Psoas muscle (tissue), 8 donors: ENCODE measurements at places on chromosomes 12 and 14. TPM values are rescaled to one million over a fixed set of nuclear protein-coding genes. Genes with fewer than 3 reads are reported as not detected.

- no peak for DNase-seq
Measured at GRCh38 chr12:11981121-11981733, 89.5 kb upstream of the BCL2L14 start.

GRCh38 chr14:37697489-37698121 is 102.2 kb downstream of the TTC6 start:
- DNase-seq = no peak

DNA sequence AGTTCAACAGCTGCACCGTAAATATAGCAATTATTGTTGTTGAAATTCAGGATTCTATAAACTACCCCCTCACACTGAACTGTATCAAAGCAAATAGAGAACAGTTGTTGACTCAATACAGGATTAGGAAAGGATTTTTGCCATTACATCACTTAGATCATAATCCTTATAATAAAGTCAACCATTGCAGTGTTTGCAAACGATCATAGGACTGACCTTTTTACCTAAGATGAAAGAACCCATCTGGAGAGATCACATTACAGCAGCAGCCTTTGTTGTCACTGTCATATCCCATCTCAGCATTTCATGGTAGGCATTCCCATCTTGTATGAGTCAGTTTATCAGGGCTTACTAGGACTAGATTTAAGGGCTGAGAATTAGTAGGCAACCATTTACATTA is 96.1 kb downstream of the IPO8 start:
- DNase-seq = no peak

GRCh38 chr14:99818503-99819036 is 25.4 kb downstream of the EML1 start:
- no peak for DNase-seq

GRCh38 chr14:42965512-42965911 is 1358.8 kb downstream of the LRFN5 start:
- no peak for DNase-seq

DNA sequence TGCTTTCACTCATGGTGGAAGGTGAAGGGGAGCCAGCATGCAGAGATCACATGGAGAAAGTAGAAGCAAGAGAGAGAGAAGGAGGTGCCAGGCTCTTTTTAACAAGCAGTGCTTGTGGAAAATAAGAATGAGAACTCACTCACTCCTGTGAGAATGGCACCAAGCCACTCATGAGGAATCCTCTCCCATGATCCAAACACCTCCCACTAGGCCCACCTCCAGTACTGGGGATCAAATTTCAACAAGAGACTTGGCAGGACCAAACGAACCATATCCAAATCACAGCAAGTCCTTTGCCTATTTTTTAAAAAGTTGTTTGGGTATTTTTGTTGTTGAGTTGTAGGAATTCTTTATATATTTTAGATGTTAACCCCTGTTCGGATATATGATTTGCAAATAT is 245.9 kb upstream of the ARID2 start:
- peak; percentile 33 for DNase-seq

- DNase-seq = no peak
Measured at GRCh38 chr12:97538705-97539104, 76.1 kb downstream of the RMST start.

DNA sequence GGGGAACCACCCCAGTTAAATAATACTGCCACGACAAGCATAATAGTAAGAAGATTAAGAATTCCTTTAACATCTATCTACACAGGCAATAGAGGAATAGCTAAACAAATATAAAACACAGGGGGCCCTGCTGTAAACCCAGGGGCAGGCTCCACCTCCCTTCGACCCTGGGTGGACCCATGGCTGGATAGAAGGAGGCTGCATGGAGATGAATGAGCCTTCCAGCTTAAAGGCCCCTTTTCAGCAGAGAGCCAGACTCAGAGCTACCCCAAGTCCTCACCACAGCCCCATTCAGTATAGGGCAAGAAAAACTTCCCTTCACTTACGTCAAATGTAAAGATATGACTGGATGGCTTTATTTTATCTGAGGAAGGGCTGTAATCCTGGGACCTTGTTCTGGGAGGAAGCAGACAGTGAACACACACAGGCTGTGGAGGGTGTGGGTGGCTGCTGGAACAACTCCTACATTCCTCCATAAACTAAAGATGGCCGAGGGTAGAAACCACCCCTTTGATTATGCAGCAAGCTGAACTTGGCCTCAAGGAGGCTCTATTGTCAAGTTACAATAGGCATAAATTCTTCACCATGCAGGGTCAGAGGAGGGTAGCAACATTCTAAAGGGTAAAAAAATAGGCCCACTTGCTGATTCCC is 30.4 kb downstream of the NUAK1 start:
- DNase-seq = no peak

- no peak for DNase-seq
Measured at GRCh38 chr14:33484264-33484663, 466.6 kb downstream of the EGLN3 start.

DNA sequence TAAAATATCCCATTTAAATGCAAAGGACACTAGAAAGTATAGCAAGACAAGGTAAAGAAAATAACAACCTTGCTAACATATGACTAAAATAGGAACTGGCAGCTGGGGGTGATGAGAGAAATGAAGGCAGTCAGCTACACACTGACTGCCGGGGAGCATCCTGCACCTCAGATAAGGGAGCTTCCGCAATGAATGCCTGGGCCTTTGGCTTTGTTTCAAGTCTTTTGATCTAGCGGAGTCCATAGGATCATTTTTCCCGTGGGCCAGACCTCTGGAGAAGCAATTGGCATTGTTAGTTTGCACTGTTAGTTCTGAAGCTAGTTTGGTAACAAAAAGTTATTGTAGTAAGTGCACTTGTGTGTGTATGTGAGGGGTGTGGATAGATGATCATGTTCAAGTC is 639.9 kb downstream of the DIO2 start:
- no peak for DNase-seq

GRCh38 chr12:132083614-132083940 is 60.5 kb downstream of the DDX51 start:
- DNase-seq = no peak

DNA sequence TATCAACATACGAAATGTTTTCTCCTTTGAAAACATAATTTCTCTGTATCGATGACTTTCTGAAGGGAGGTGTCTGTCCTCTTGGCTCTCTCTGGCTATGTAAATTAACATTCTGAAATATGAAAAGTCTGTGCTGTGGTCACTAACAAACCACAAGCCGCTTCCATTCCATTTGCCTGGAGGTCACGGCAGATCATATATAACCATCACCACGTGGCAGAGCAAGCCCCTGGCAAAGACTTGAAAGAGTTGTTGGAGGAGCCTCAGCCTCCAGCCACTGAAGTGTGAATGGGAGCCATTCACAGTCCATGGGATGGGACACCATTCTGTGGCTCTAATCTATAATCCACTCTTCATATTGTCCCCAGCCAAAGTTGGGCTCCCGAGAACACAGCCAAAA is 39.6 kb downstream of the CDKL1 start:
- no peak for DNase-seq

- DNase-seq = no peak
Measured at GRCh38 chr12:26120561-26121274, 4.1 kb downstream of the BHLHE41 start.

The SMIM41 gene
- polyA plus RNA-seq = not detected

The KCNMB4 gene
- 0.82 TPM for polyA plus RNA-seq

The NINJ2 gene
- polyA plus RNA-seq = 11.8 TPM

The HOXC9 gene
- 8.8 TPM for polyA plus RNA-seq

The IFNG-AS1 gene
- not detected for polyA plus RNA-seq
